ENCODE measurements at places on chromosomes 7 and 10.

GRCh38 chr7:123944395-123944794 lies 19.4 kb downstream of the SPAM1 start:
- no peak for DNase-seq

DNA sequence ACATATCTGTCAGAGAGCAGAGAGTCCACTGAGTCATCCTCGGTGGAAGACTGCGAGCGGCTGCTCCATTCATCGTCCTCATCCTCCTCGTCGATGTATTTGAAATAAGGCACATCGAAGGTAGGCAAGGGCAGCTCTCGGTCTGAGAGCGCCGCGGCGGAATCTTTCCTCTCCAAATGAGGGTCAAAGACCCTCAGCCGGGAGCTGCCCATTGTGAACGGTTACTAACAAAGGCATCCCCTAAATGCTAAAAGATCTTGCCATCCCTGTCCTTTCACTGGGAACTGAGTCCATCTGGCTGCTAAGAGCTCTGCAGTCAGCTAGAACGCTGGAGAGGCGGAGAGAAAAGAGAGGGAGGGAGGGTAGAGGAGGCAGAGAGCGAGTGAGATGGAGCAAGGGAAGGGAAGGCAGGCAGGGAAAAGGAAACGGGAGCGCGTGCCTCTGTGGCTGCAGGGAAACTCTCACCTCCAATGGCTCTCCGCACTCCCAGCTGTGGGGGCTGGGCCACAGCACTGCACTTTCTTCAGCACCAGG lies 163.4 kb downstream of the RAPGEF5 start:
- DNase-seq: no peak

- no peak for DNase-seq
These were observed 315.2 kb downstream of the GATA3 start for GRCh38 chr10:8369666-8370065.

GRCh38 chr7:28192786-28193585 lies 12.4 kb upstream of the JAZF1 start:
- no peak for DNase-seq

GRCh38 chr10:66834802-66835201 lies 91.0 kb upstream of the LRRTM3 start:
- DNase-seq: no peak

DNA sequence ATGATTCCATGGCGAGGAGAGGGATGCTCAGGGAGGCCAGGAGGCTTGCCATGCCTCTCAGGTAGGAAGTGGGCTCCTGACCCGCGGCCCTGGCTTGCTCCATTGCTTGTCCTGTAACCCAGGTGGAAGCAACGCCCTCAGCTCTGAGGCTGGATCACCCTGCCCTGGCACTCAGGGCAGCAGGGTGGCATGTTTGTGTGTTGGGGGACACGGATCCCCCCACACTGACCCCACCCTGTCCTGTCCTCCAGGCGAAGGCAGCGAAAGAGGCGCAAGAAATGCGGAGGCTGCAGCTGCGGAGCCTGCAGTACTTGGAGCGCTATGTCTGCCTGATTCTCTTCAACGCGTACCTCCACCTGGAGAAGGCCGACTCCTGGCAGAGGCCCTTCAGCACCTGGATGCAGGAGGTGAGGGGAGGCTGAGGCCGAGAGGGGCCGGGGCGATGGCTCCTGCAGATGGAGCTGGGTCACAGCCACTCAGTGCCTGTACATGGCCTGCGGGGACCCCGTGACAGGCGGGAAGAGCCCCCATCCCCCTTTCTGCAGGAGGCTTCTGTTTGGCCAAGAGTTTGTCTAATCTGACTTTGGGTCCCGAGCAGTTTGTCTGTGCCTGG lies 38.3 kb downstream of the PRF1 start:
- DNase-seq: no peak

DNA sequence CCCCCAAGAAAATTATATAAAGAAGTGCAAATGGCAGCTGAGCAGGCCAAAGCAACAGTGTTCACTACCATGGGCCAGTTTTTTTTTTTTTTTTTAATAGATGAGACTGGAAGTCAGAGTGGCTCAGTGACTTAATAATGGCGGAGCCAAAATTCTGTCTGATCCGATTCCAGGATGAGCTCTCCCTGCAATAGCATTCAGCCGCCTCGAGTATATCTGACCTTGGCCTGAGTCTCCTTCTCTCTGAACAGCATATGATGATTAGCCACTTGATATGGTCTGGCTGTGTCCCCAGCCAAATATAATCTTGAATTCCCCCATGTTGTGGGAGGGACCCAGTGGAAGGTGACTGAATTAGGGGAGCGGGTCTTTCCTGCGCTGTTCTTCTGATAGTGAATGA lies 76.7 kb upstream of the PRLHR start:
- DNase-seq: no peak

- DNase-seq: no peak
These were observed 18.3 kb downstream of the C7orf25 start for GRCh38 chr7:42893346-42894240.
